ENCODE measurements at places on chromosomes 7 and 10.

GRCh38 chr10:44307691-44308090 lies 77.2 kb downstream of the CXCL12 start:
- no peak for DNase-seq

DNA sequence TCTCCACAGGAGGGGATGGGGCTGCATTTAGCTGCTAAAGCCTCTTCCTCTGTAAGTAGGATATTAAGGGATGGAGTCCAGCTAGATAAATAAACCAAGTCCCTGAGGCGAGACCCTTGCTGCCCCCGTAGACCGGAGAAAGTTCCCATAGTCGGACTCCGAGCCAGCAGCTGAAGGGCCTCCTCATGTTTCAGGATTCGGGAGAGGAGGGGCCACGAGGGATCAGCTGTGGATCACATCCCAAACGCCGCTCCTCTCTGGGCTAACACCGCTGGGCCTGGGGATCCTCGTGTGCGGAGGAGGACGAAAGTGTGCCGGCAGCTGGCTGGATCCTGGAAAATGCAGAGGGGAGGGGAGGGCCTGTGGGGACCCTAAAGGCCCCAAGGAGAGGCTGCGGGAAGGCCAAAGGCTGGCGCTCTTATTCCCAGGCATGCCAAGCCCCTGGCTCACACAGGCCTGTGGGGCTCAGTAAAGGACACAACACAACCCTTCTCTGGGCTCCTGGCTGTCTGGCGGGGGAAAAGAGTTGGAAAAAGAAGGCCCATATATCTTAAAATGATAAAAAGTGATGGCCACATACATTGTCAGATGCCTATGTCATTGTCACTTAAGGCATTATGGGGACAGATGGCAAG lies 82.5 kb upstream of the TMEM72 start:
- no peak for DNase-seq

DNA sequence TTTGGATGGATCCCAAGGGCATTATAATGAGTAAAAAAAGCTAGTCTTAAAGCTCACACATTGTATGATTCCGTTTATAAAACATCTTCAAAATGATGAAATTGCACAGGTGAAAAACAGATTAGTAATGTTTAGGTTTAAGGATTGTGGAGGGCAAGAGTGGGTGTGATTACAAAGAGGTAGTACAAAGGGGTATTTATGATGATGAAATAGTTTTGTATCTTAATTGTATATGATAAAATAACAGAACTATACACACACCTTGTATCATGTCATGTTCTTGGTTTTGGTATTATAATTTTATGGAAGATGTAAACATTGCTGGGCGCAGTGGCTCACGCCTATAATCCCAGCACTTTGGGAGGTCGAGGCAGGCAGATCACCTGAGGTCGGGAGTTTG lies 2.8 kb upstream of the SSC4D start:
- DNase-seq: no peak

GRCh38 chr7:31000161-31000693 lies 36.5 kb downstream of the GHRHR start:
- no peak for DNase-seq

DNA sequence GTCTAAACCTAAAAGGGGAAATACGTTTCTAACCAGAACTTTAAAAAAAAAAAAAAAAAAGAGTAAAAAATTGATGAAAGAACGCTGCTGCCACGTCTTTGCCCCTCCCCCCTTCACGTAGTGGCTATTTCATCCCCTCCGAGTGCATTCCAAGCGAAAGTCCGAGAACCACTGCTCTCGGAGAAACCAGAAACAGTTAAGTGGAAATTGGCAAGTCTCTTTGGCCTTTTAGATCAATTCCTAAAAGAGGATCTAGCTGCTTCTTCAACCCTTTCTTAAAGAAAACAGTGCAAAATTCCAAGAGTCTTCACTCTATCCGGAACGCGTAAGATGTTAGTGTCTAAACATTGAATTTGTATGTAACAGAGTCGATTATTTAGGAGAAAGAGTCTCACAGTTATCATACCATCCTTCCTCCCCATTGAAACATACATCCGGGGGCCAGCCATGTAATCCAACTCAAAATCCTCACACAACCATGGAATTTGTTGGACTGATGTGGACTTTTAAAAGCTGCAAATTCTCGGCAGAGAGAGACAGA lies 1.1 kb downstream of the P4HA1 start:
- DNase-seq: peak; percentile 7

GRCh38 chr10:29389935-29390334 lies 101.1 kb downstream of the LYZL1 start:
- DNase-seq: no peak

GRCh38 chr10:66457629-66458028 lies 468.2 kb upstream of the LRRTM3 start:
- no peak for DNase-seq

- DNase-seq: no peak
Measured at GRCh38 chr7:113912876-113913275, 5.9 kb downstream of the PPP1R3A start.

DNA sequence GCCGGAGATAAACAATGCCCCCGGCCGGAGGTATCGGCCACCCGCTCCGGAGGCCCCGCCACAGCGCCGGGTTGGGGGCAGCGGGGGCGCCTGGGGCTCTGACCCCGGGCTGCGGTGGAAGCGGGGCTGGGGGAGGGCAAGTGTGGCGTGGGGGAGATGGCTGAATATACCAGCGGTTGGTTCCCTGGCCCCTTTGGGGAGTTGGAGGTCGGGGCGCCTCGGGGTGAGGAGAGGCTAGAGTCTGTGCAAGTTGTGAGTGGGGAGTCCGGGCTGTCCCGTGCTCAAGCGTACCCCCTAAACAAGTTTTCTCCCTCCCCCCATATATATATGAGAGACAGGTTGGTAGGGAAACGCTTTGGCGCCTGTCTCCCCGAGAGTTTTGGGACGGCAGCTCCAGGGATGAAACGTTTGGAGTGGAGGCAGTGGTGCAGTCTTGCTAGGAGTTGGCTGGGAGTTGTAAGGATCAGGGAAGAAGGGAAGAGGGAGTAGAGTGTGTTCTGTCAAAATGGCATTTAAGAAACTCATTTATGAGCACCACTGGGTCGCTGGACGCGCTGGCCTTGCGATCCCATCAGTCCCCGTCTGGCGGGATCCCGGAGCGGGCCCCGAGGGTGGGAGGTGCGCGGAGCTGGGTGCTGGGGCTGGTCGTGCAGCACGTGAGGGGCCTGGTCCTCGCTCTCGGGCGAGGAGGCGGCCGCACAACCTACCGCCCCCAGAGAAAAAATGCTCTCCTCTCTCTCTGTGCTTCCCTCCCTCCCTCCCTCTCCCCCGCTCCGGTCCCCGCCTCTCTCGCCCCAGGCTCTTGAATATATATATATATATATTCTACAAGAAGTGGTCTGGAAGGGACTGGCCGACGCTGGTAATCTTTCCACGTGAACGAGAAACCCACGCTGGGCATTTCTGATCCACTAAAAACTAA lies 1.1 kb downstream of the TET1 start:
- no peak for DNase-seq

DNA sequence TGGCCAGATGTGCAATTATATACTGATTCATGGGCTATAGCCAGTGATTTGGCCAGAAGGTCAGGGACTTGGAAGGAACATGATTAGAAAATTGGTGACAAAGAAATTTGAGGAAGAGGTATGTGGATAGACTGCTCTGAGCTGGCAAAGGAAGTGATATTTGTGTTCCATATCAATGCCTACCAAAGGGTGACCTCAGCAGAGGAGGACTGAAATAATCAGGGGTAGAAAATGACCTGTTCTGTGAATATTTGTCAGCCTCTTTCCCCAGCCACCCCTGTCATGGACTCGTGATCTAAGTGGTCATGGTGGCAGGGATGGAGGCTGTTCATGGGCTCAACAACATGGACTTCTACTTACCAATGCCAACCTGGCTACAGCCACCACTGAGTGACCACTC lies 47.0 kb downstream of the PTPRE start:
- no peak for DNase-seq

- DNase-seq: no peak
Measured at GRCh38 chr7:125256446-125256845, 326.8 kb upstream of the POT1 start.

GRCh38 chr10:22475651-22476600 lies 130.6 kb downstream of the SPAG6 start:
- no peak for DNase-seq

All from activated gamma-delta T cell treated with Interleukin-2 at 50 U/mL for 16 hours (primary cell).